Effector CD8-positive, alpha-beta T cell (primary cell): ENCODE measurements at places on chromosomes 7 and 10.

GRCh38 chr7:46003161-46003560 lies 82.1 kb upstream of the IGFBP3 start:
- no peak for DNase-seq

DNA sequence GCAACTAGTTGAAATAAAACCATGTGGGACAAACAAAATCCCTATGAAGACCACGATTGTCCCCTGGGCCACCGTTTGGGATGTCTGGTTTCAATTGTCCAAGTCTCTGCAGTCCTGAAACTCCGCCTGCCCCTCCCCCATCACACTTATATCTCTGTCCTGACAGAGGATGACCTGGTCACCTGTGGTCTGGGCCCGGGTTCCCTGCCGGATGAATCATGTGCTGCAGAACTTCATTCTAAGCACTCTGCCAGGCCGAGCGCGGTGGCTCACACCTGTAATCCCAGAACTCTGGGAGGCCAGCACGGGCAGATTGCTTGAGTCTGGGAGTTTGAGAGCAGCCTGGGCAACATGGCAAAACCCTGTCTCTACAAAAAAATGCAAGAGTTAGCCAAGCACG lies 91.1 kb downstream of the COL13A1 start:
- DNase-seq = no peak

- no peak for DNase-seq
Observed at GRCh38 chr10:78955206-78955605, 113.6 kb upstream of the ZMIZ1 start.

DNA sequence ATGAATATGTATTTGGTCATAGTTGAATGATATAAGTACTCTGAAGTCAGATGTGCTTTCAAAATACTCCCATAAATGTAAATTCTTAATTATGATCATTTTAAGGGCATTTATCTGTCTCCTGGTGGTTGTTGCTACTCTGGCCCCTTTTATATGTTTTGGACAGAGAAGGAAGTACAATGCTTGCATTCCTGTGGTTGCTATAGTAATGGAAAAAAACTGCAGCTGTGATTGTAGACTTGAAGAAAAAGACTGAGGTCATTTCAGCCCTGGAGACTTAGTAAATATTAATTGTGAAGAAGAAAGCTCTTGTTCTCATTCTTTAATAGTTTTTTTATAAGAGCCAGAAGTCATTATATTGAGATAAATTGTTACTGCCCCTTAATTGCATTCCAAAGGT lies 70.2 kb upstream of the FERD3L start:
- no peak for DNase-seq

DNA sequence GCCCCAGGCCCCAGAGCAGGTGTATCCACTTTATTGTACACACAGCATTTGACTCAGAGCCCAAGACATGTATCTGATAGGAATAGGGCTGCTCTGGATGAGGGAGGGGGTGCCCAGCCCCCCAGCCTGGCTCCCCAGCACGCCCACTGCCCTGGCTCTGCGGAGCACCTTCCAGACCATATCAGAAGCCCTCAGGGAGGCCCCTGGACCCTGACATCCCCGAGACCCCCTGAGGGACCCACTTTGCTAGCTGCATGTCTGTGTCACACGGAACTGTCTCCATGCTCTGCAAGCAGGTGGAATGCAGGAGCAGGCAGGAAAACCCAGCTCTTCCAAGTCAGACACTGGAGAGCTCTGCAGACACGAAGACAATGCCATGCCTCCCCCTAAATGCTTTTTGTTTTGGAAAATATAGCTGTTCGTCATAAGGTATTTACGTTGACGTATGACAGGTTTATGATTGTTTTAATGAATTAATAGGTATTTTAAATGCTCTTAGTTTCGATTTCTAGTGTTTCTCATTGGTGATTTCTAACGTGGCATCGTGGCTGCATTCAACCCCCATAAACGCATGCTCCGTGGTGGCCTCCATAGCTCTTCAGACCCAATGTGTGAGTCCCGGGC lies 92.8 kb upstream of the INSIG1 start:
- no peak for DNase-seq

- DNase-seq = no peak
Observed at GRCh38 chr7:7136466-7137381, 45.6 kb upstream of the C1GALT1 start.

GRCh38 chr10:83991986-83992753 lies 147.1 kb upstream of the GHITM start:
- no peak for DNase-seq

DNA sequence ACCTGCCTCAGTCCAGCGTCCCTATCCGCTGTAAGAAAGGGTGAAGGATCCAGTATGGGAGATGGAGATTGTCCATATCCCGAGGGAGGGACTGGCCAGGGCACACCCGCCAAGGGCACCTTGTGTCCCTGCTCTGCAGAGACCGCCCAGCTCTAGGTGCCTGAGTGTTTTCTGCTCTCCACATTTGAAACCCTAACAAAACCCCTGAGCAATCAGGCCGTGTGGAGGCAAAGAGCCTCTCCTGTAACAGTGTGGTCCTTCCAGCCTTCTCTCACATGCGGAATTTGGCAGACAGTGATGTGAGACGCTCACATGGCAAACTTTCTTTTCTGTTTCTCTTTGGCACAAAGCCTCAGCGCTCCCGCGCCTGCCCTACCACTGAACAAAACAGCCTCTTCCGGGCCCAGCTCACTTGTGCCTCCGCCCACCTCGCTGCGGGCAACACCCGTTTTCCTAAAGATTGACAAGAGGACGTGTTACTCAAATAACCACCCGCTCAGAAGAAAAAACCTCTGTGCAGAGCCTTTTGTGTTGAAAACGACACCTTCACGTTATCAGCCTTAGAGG lies 514.8 kb downstream of the DNAJB6 start:
- DNase-seq = peak; percentile 25

DNA sequence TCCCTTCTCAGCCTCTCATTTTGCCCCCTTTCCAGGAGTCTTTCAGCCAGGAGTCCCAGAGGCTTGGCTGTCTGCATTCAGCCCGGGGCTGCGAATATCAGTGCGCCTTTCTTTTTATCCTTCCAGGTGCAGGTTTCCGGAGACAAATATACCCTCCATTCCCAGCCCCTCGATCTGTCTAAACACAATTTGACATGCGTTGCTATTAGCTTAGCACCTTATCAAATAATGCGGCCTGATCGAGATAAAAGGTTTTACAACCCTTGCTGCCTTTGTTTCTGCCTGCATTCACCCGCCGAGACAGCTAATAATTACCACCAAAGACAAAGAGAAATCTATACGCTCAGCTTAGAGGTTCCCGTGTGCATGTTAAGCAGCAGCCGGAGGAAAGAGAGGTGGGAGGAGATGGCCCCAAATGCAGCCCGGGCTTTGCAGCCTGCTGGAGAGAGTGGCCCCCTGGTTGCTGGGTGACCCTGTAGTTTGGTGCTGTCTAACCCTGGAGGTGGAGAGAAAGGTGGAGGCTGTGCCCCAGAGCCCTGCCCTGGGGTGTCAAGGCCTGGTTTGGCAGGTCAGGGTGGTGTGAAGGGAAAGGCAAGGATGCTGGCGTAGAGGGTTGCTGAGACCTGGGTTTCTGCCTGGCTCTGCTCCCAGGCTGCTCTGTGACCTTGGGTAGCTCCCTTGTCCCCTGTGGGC lies 185.3 kb downstream of the RPS24 start:
- DNase-seq = no peak

- DNase-seq = no peak
Observed at GRCh38 chr7:10225275-10225674, 748.4 kb upstream of the PHF14 start.

DNA sequence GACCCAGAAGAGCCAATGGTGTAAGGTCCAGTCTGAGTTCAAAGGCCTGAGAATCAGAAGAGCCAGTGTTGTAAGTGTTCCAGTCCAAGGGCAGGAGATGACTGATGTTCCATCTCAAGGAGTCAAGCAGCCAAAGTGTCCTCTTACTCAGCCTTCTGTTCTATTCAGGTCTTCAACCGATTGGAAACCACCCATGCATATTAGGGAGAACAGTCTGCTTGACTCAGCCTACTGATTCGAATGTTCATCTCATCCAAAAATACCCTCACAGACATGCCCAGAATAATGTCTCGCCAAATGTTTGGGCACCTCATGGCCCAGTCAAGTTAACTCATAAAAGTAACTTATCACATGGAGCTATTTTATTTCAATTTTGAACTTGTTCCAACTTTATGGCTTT lies 2.9 kb upstream of the WDFY4 start:
- no peak for DNase-seq

- no peak for DNase-seq
Observed at GRCh38 chr10:24446739-24447138, 237.8 kb downstream of the KIAA1217 start.

- DNase-seq = no peak
Observed at GRCh38 chr10:77482072-77482471, 155.5 kb downstream of the KCNMA1 start.

DNA sequence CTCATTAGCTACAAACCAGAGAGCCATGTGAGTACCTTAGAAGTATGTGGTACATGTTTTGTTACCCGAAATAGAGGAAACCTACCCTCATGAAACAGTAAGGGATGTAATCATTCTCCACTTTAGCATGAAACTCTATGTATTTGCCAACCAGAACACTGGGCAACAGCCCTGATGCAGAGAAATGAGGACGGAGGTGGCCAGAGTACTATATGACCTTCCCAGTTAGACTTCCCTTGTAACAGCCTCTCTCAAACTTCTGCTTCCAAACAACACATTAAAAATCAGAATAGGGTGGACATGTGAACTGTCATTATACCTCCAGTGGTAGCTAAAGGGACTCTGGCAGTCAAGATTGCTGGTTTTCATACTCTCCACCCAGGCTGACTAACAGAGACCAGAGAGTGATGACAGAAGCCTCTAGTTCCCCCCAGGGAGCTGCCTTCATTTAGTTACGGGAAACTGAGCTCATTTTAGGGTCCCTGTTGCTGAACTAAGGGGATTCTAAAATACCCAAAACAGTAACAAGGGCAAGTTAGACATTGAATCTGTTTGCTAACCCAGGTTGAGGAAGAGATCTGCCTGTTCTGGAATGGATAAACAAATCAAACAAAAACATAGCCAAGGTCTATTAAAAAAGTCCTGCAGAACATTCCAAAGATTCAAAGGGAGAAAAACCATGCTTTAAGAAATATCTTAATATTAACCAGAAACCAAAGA lies 83.1 kb downstream of the VPS41 start:
- DNase-seq = no peak

GRCh38 chr10:851901-852300 lies 79.6 kb downstream of the LARP4B start:
- no peak for DNase-seq

DNA sequence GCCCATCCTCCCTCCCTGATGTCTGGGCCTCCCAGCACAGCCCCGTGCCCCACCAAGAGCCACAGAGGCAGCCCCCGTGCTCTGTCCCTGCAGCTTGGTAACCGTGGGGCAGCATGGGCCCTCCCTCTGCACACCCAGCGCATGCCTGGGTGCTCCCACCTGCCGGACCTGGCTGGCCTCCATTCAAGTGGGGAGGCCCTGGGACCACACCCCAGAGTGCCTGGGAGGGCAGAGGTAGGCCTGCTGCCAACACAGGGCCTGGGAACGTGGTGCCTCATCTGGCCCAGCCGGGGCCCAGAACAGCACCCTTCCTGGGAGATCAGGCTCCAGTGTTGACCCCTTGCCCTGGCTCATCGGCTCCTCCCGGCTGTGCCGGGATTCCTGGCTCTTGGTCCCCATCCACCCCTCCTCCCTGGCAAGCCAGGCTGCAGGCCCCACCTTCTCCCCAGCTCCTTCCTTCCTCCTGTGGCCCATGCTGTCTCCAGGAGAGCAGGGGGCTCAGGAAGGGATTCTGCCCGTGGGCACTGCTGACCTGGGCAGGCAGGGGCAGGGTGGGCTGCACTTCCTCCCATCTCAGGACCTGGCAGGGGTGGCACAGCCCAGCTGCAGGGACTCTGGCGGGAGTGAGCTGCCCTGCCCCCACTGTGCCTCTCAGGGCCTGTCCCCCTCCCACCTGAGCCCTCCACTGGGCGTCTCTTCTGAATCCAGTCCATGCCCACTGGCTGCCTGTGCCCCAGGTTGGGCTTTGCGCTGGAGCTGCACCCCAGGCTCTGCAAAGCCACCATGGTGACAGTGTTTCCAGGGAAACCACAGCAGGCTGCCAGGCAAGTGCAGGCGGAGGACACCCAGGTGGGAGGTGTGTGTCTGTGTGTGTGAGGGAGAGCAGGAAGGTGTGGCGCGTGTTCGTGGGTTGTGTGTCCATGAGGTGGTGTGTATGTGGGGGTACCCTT lies 32.6 kb downstream of the PWWP2B start:
- no peak for DNase-seq

GRCh38 chr7:48875045-48875916 lies 49.1 kb upstream of the CDC14C start:
- DNase-seq = no peak

- DNase-seq = no peak
Observed at GRCh38 chr10:53808677-53809372, 992.2 kb downstream of the PCDH15 start.

DNA sequence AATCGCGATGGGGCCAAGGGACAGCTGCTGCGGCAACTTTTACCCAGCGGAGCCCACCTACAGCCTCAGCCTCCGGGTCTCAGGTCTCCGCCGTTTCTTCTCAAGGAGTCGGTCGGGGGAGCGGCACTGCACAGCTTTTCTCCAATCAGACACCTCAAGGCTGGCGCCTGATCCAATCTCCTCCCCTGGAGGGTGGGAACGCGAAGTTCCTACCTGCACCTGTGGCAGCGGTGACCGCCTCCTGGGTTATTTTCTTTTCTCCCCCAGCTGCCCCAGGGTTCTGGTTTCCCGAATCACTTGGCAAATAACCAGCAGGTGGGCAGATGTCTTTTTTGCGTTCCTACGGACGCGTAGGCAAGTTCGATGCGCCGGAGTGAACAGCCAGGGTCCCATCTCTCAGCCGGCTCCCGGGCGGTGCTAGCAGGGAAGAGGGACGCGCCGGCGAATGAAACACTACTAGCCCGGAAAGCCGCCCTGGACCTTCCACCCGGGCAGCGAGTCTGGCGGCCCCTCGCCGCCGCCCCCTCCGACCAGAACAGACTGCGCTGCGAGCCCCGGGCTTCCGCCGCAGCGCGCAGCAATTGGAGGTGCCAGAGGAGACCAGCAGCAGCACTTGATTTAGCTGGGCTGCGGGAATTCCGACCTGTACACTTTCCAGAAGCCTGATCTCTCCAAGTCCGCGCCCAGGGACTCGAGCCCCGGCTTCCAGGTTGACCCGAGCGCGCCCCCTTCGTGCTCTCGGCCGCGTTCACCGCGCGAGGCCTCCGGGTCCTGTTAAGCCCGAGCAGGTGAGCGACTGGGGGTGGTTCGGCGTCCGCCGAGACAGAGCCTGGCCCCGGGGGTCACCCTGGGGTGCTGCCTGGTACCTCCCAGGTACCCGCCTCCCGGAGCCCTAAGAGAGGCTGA lies at the start of gene PRR15:
Gene PRR15 (plus strand): TSS at position 246 of the 906 bp plus-strand sequence. CDS start 2,495 bp downstream, outside the sequence.
- no peak for DNase-seq
